ENCODE measurements at places on chromosomes 1 and 21.
A peak's percentile ranks its signal among the peaks of the same experiment; 100 is the strongest.

- no peak for DNase-seq
Measured at GRCh38 chr21:24118738-24119459, 1488.4 kb downstream of the MRPL39 start.

- DNase-seq, result no peak
Measured at GRCh38 chr1:31027693-31028526, 37.6 kb downstream of the PUM1 start.

GRCh38 chr1:233327651-233328141 lies at the start of gene MAP3K21:
MAP3K21 (plus strand) TSS chr1:233327724; CDS start chr1:233328029, 305 bp downstream.
- DNase-seq, result no peak

DNA sequence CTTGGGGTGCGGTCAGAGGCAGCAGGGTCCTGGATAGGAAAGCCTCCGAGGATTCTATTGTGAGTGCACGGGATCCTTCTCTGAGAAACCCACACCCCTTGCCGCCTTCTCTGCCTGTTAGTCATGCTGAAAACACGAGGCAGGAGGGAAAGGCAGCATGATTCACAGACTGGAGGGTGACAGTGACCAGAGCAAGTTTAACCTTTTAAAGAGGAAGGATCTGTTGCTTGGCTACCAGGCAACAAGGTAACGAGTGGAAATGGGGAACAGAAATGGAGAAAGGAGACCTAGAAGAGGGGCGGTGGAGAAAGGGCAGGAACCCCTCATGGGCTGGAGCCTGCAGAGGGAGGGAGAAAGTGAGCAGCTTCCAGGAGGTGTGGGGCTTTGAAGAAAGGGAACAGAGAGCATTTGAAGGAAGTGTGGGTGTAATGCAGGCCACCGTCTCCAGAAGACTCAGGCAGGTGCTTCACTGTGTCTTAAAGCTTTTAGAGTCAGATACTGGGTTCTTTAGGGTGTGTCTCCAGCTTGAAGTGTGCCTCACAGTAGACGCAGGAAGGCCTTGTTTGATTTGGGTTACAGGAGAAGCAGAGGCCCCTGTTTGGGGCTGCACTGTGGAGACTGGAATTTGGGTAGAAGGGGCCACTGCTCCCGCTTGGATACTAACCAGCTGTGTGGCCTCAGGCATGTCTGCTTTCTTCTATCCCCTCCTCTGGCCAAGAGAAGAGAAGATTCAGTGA lies 19.1 kb downstream of the OPTC start:
- DNase-seq, result peak; percentile 53

DNA sequence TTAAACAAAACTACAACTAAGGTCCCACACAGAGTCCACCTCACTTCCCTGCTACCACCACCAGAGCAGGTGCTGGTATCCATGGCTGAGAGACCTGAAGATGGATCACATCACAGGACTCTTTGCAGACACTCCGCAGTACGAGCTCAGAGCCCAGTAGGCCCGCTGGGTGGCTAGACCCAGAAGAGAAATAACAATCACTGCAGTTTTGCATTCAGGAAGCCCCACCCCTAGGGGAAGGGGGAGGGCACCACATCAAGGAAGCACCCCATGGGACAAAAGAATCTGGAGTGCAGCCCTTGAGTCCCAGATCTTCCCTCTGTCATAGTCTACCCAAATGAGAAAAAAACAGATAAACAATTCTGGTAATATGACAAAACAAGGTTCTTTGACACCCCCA lies 56.9 kb downstream of the ZNF648 start:
- no peak for DNase-seq

DNA sequence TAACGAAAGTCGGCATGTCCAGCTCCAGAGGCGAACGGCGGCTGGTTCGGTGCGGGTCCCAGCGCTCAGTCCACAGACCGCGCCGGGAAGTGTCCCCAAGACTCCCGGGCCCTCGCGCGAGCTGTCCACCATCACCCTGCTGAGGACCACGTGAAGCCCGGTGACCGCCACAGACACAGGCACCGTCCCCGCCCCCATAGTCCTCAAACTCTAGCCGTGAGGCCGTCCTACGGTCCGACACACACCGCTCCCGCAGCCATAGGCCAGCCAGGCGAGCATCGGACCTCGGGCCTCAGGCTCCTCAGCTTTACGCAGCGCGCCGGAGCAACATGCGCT lies 535 bp downstream of the SETD4 start:
- DNase-seq, result no peak

GRCh38 chr1:66320231-66320630 lies 213.7 kb upstream of the SGIP1 start:
- DNase-seq, result no peak

GRCh38 chr21:14956807-14957206 lies 108.0 kb downstream of the NRIP1 start:
- no peak for DNase-seq

- DNase-seq, result no peak
Measured at GRCh38 chr21:44582055-44582454, 1.7 kb upstream of the KRTAP10-5 start.

- DNase-seq, result no peak
Measured at GRCh38 chr1:172758259-172758658, 99.4 kb downstream of the FASLG start.

DNA sequence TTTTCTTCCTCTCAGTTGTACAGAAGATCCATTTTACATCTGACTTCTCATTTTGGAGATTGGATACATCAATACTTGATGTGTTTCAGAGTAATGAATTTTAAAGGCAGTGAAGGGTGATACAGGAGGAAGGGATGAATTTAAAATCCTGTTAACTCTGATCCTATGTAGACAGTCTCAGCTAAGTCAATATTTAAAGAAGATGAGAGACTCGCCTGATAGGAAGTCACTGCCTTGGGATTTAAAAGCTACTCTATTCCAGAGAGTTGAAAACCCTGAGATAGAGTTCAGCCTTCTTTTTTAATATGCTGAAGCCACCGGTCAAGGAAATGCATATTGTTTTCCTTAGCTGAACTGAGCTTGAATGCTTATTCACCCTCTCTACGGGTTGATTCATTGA lies 42.7 kb downstream of the HUNK start:
- DNase-seq, result no peak

DNA sequence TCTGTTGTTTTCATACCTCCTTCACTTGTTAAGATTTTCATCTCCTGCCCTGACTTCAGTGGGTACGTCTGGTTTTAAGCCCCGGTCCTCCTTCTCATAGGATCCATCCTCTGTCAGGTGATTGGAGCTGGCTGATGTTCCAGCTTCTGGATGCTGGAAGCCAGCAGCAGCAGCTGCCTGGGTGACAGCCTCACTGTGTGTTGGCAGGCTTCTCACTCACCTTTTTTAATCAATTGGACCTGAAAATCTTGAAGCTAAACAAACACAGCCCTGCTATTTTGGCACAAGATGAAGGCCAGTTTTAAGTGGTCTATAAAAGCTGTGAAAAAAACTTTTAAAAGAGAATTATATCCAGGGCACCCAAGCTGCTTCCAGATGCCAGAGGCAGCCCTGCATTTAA lies 181.0 kb downstream of the DISC1 start:
- no peak for DNase-seq

DNA sequence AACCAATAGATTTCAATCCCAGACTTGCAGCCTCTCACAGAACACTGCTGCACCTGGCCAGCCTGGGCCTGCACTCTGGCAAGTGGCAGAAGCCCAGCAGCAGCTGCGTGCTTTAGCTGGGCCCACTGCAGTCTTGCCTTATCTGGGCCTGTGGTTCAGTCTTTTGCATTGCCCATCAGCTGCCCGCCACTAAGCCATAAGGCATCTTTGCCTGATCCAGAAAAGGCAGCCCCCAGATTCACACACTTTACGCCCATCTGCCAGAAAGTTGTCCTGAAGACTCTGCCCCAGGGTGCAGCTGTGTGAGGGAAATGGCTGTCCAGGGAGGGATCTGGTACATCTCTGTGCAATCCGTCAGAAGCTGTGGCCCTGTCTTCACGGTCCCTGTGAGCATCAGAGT lies 217.0 kb downstream of the DNAH14 start:
- peak; percentile 58 for DNase-seq

- DNase-seq, result no peak
Measured at GRCh38 chr1:4093856-4094565, 193.9 kb upstream of the C1orf174 start.

GRCh38 chr1:168007691-168008090 lies 70.8 kb upstream of the MPC2 start:
- DNase-seq, result no peak

Measured in femur (tissue), 1 donor.